H7 (cell line): ENCODE measurements at places on chromosomes 5 and 9. TPM values are rescaled to one million over a fixed set of nuclear protein-coding genes. Genes with fewer than 3 reads are reported as not detected.

DNA sequence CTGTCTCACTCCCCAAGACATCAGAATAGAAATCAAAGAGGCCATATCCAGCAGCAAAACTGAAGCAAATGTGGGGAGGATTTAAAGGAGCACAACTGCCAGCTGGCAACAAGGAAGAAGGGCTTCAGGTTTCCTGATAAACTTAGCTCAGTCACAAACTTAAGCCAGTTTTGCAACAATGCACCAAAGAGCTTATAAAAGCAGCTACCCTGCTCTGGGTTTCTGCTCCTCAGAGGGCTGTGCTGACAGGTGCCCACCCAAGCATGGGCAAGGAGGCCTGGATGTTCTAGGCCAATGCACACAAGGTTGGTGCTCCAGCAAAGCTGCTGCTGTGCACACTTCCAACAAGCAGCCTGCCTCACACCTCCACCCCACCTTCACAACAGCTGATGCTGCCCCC lies 132.9 kb downstream of the SIL1 start:
- DNase-seq = no peak

- DNase-seq = peak; percentile 97
Measured at GRCh38 chr5:139698490-139699146, 50.5 kb downstream of the CXXC5 start.

KCNN2 gene
- 8.2 and 13.7 TPM in 2 replicates for total RNA-seq

- no peak for DNase-seq
Measured at GRCh38 chr5:113344973-113345940, 89.5 kb downstream of the TSSK1B start.

COL5A1 gene
- 10.1 and 11.3 TPM in 2 replicates for total RNA-seq
